ENCODE measurements at places on chromosomes 11 and 22.

DNA sequence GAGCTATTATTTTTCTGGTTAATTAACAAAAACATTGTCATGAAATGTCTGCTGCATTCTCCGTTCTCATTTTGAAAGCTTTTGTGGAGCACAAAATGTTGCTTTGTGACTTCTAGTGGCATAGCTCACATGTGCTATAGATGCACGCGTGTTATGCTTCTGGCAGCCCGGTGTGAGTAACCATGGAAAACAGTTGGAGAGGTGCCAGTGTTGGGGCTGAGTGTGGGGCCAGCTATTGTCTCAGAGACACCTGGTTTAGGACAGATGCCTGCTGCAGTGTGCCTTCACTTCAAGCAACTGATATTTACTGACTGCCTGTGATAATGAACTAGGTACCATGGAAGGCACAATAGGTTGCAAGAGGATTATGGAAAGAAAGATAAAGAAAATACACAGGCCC, 760.6 kb downstream of the NTM start:
- no peak for DNase-seq

DNA sequence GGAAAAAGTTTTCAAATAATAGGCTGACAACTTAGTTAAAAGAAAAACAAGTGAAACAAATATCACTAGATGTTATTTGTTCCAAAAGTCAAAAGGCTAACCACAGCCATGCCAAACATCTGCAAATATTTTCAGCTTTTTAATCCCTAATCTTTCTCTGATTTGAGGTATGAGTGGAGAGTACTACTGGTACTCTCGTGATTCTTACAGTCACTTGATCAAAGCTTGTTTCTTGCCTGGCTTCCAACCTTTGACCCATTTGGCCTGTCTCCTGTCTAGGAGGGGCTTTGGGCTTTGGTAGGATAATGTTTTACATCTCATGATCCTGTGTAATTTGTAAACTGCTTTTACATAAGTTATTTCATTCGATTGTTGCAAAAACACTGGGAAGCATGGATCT, 301.8 kb upstream of the SORL1-AS1 start:
- DNase-seq: no peak

- no peak for DNase-seq
Observed at GRCh38 chr22:17065433-17065832, 19.4 kb upstream of the IL17RA start.

DNA sequence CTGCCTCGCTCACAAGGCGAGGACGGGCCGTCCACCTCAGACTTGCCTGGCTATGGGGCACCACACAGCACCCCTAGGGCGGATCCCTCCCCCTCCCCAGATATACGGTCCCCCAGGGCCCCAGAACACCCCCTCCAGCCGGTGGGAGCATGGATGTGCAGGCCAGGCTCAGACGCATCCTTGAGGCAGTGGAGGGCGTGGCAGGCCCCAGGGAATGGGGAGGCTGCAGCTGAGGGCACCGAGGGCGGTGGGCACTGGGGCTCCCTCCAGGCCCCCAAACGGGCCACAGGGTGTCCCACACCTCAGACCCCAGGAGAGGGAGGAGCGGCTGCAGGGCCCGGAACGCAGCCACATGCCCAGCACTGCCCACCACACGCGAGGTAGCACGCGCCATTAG, 12.1 kb downstream of the TTLL8 start:
- DNase-seq: peak; percentile 54

DNA sequence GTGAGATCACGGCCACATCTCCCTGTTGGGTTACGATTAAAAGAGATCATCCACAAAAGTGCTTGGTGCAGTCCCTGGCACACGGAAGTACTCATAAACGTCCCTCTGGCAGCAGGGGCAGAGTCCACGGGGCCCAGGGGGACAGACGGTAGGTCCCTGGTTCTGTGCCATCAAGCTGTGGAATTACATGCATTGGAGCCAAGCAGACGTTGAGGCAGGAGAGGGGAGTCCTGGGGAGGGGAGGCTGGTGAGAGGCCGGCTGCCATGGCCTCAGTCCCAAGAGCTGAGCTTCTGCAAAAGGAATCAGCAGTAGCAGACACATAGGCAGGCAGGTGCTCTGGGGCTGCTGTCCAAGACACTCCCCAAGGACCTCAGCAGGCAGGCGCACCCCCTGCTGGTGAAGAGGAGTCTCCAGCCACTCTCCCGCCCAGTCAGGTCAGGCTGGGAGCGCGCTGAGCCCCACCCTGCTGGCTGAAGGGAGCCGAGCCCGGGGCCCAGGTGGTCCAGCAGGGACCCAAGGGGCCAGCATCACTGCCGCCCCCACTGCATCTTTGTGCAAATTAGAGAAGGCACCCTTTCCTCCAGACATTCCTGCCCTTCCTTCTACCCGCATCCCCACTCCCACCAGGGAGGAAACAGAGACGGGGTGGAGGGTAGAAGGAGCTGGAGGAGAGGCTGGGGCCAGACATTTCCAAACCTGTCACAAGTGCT, 7.6 kb upstream of the KCTD17 start:
- no peak for DNase-seq

GRCh38 chr22:22407061-22407460, 101.5 kb downstream of the ZNF280B start:
- DNase-seq: no peak

- no peak for DNase-seq
Observed at GRCh38 chr11:8309862-8310261, 46.2 kb upstream of the LMO1 start.

DNA sequence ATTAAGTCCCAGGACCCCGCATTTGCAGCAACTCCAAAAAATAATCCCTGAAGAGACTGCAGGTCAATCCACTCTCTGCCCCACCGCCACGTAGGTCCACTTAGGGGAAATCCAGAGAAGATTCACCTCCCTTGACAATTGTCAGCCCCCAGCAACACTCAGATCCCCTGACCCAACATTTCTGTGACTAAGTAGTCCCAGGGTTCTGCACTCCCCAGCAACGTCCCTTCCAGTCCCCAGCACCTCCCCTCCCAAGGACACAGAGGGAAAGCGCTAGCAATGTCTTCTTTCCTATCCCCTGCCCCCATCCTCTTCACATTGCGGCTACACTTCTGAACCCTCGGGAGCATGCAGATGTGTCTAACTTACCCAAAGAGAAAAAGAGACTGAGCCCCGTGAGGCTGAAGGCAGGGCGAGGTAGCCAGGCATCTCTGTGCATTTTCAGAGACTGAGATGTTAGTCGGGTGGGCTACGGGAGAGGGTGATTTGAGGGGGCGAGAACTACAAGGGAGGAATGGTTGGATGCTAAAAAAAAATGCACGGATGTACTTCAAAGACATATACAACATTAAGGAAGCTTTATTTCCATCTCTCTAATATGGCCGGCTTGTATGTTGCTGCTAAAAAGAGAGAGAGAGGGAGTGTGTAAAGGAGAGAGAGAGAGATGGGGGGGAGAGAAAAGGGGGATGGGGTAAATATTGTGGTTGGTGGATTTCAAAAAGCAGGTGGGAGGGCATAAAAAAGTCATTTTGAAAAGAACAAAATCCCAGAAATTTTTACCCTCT, at the start of gene SCN2B:
SCN2B (minus strand) TSS at position 647 of the 785 bp plus-strand sequence; CDS start at position 439, 208 bp downstream.
- no peak for DNase-seq

DNA sequence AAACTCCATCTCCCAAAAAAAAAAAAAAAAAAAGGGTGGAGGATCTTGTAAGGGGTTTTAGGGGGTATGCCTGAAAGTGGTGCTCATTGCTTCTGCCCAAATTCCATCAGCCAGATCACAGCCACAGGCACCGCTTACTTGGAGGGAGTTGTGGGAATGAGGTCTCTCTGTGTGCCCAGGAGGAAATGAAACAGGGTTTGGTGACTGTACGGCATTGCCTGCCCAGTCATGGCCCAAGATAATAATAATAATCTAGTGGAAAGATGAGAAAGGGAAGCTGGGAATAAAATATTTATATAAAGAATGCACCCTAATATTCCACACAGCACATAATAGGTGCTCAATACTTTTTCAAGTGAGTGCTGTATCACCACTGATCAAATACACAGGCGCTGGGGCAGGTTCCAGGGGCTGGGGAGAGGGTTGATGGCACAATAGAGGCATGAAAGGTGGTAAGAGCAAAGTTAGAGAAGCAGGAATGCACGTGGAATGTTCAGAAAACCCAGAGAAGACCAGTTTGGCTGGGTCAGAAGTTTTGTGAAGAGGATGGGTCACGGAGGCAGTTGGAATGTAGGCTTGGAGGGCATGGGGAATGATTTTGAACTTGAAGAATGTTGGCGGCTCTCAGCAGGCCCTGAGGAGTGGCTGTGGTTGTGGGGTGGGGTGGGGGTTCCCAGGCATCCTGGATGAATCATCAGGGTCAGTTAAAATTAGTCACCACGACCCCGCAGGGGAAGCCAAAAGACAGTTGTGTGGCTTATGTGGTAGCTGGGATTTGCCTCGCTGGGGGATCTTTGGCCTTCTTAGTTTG, 12.5 kb upstream of the MB start:
- peak; percentile 43 for DNase-seq

DNA sequence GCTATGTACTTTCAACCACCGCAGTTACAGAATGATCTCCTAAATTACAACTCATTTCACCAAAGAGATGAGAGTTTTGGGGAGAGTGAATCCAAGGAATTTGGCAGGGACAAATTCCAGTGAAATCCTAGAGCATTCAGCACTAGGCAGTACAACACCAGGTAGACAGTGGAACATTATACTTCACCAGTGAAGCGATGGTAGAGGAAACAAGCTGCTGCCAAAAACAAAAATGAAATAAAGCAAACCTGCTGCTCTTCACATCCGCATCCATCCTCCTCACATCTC, 16.9 kb downstream of the SMCO4 start:
- no peak for DNase-seq

DNA sequence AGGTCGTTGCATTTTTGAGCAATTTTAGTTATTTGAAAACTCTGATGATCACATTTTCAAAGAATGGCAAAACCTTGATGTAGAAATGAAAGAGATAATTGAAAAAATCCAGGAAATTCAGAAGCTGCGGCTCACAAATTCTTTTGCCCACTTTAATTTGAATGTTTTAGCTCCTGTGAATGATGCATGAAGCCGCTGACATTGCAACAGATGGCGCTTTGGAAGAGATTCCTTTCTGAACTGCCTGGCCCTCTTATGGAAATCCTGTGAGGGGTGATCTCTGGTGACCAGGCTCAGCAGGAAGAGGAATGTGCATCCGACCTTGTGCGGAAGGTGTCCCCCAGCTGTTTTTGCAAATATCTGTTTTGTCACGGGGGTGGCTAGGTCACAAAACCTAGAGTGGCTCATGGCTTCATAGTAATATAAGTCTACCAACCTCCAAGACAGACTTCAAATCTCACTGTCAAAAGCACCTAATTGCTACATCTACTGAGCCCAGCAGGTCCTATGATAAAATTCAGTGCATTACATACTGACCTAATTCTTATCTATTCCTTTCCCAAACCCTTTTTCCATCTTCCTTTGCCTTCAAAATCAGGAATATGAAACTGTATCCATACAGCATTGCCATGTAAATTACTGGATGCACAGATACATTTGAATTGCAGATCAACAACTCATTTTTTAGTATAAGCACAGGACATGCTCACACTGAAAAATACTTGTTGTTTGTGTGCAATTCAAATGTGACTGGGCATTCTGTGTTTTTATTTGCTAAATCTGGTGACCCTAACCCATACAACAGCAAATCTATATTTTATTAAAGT, 412.7 kb downstream of the ETS1 start:
- no peak for DNase-seq

GRCh38 chr11:42646959-42647358, 664.8 kb upstream of the API5 start:
- no peak for DNase-seq

DNA sequence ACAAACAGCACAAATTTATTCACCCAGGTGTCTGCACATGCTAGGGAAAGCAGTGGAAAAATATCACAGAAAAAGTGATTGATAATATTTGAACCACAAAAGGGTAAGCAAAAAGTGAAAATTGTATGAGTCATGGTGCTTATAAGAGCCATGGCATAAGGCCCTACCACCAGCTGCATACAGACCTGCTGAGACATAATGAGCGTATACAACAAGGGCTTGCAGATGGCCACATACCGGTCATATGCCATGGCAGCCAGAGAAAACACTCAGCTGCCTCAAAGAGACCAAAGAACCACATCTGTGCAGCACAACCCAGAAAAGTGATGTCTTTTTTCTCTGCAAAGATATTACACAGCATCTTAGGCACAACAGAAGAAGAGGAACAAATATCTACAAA, 71.4 kb upstream of the OR9G4 start:
- DNase-seq: no peak

DNA sequence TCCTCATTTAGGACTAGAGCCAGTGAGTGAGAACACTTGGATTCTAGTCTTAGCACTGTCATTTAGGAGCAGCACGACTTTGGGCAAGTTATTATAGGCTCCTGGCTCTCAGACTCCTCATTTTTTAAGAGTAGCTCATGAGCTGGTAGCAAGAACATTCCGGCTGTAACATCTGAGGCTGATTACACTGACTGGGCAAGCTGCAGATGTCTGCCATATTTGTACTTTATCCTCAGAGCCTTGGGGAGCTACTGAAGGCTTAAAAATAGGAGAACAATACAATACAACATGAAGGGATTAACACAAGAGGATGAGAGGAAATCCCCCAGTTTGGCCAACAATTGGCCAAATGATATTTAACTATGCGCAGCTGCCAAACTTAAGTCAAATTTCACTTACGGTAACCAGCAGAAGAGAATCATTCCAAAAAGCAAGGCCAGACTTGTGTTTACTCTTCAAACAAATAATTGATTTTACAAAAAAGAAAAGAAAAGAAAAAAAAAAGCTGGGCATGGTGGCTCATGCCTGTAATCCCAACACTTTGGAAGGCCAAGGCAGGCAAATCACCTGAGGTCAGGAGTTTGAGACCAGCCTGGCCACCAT, 113.1 kb upstream of the ARHGAP42 start:
- no peak for DNase-seq

- no peak for DNase-seq
Observed at GRCh38 chr11:134837887-134838232, 425.8 kb upstream of the B3GAT1 start.

- peak; percentile 44 for DNase-seq
Observed at GRCh38 chr22:38239101-38239761, 33.6 kb downstream of the TMEM184B start.

- DNase-seq: no peak
Observed at GRCh38 chr11:12768726-12769673, 94.8 kb downstream of the TEAD1 start.

DNA sequence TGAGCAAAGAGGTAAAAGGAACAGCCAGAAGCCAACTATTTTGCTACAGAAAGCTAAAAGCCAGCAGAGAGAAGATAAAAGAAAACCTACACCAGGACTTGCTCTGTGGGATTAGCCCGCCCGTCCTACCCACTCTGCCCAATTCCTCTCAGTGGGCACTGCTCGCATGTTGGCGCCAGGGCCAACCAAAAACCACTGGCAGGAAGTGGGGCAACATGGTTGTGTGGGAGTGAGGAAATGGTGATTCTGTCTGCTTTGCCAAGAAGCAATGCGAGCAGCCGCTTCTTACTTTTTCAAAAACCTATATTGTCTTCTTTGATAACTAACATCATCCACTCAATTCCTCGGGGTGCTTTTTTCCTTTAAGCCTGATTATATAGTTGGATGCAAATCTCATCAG, 14.2 kb upstream of the APOA1 start:
- DNase-seq: no peak

All from posterior cingulate gyrus (tissue), 11 donors.